HFFc6 (cell line): ENCODE measurements at places on chromosomes 6 and 20.

DNA sequence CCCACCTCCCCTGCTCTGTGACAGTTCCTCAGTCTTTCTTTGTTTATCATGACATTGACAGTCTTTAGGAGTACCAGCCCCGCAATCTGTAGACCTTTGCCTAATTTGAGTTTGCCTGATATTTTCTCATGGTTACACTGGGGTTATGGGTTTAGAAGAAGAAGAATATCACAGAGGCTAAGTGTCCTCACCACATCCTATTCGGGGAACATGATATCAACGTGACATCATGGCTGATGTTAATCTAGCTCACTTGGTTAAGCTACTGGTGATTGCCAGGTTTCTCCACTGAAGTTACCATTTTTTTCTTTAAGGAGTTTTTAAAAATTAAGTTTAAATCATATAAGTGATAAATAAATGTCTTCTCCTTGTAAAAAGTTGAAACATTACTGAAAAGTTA, 127.5 kb downstream of the CEP57L1 start:
- no peak for DNase-seq

DNA sequence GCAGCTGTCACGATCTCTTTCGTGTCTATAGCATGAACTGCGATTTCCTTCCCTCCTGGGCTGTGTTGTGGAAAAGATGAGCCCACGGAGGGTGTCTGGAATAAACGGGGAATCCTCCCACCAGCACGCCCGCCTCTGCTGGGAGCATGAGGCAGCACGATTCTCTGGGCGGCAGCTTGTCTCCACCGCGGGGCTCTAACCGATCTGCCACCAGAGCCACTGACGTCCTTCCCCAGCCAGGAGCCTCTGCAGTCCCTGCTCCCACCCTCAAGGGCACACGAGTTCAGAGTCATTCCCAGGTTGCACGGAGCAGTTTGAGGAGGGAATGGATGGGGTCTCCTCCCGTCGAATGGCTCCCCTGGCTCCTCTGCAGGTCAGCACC, 197.6 kb downstream of the DLL1 start:
- no peak for DNase-seq

DNA sequence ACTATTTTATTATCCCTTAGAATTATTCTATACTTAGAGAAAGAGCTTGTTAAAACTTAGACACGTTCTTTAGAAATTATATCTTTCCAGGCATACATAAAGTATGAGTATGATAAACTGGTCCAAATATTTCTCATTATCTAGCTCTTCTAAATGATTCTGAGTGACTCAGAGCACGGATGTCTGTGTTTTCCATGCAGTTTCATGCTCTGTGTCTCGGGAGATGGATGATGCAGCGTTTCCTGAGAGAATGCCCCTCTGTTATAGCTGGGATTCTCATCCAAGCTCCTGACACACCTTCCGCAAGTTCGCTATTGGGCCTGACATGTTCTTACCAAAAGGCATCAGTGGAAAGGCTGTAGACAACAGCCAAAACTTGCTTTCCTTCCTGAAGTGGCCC, 19.3 kb downstream of the SIRT5 start:
- DNase-seq: no peak

GRCh38 chr6:156652231-156652750, 124.9 kb upstream of the ARID1B start:
- DNase-seq: no peak

- no peak for DNase-seq
Observed at GRCh38 chr6:209432-210103, 82.7 kb upstream of the DUSP22 start.

GRCh38 chr20:12023194-12023795, 105.6 kb downstream of the BTBD3 start:
- DNase-seq: no peak

GRCh38 chr6:109051301-109052017, 43.2 kb downstream of the SESN1 start:
- no peak for DNase-seq

DNA sequence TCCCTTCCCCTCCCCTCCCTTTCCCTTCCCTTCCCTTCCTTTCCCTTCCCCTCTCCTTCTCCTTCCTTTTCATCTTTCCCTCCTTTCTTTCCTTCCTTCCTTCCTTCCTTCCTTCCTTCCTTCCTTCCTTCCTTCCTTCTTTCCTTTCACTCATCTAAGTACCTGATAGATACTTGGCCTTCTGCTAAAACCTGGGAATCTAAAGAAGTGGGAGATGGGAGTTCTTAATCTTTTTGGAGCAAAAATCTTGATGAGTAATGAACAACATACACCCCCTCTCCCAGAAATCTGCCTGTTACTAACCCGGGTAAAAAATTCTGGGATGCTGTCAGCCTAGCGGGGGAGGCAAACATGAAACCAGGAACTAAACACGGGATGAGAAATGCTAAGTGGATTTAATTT, 100.7 kb downstream of the VEGFA start:
- DNase-seq: no peak

DNA sequence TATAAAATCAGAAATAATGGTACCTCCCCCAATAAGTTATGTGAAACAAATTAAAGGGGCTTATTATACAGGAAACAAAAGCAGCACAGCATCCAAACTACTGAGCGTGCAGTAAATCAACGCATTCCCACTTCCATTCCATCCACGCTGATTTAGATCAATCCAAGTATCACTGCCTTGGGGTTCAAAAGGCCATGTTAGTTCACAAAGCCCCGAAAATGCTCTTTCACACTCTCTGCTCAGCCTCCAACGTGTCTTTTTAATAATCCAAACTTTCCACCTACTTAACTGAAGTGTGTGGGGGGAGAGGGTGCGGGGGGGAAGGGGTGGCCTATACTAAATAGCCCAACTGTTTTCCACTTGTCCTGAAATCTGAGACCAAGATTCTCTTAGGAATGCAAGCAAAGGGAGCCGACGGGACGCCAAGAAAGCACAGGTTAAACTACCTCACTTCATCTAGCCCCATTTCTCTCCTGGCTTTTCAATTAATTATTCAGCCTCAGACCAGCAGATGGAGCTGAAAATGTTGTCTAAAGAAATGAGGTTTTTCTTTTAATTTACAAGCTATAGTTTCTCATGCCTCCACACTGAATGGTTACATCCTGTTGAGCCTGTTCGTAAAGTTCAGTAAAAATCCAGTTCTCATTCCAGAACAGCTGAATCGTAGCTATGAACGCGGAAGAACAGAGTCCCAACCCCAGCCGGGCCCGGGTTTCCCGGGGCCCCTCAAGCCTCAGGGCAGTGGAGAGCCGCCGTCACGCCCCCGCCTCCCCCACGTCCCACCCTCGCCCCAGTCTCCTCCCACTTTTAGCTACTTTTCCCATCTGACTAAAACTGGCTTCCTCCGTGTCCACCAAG, 1.0 kb upstream of the NXT1 start:
- DNase-seq: no peak

DNA sequence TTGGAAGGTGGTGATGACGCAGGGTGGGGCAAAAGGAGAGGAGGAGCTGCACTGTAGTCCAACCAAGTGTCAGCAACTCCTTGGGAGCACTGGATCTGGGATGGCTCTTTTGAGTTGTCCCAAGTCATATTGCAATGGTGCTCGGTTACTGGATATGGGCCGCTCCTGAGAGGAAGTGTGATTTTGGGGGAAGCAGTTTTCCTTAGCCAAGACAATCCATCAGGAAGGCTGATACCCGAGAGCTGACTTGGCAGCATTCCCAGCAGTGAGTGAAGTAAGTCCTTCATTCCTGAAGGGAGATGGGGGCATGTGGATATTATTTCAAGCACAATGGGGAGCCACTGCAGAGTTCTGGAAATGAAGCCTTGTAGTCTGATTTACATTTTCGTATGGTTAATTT, 354.1 kb downstream of the RFPL4B start:
- DNase-seq: no peak

DNA sequence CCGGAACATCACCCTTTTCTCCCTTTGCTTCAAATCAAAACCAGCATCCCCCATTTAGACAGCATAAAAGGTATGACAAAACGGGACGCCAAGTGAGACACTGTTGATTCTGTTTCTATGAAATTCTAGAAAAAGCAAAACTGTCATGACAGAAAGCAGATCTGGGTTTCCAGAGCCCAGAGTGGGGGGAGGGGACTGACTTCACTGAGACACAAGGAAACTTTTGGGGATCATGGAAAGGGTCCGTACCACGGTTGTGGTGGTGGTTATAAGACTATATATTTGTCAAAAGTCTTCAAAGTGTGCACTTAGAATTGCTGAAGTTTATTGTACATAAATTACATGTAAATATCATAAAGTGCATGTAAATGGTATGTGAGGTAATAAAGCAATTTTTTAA, 82.6 kb downstream of the SLC22A3 start:
- DNase-seq: no peak

DNA sequence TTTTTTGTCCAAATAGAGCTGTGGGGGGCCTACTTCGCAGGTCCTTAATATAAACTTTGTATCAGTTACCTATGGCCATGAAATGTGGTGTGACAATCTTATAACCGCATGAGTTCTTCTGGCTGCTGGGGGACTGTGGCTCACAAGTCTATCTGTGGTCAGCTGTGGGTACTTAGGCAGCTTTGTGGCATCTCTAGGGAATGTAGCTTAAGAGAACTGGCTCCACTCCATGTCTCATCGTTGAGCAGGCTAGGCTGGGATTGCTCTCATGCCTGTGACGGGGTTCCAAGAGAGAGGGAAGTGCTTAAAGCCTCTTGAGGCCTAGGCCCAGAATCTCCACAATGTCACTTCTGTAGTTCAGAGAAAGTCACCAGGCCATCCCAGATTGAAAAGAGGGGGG, 140.5 kb downstream of the BTBD3 start:
- DNase-seq: no peak

- no peak for DNase-seq
Observed at GRCh38 chr6:25156123-25156522, 123.1 kb upstream of the CARMIL1 start.

GRCh38 chr6:166656230-166657151, 29.4 kb upstream of the RPS6KA2 start:
- no peak for DNase-seq

DNA sequence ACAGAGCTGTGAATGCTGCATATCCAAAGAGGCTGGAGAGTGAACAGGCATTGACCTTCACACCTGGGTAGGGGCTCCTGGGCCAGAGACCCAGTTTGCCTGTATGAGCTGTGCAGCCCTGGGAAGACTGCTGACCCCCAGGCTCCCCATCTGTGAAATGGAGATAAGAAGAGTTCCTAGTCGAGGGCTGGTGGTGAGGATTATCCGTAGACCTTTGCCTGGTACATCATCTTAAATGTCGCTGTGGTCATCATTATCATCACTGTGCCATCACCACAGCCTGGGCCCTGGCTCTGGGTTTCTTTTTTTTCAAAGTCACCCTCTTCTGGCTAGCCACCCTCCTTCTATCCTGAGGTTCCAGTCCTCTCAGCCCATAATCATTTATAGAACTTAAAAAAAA, 12.0 kb downstream of the AGPAT4 start:
- DNase-seq: no peak

GRCh38 chr6:3819161-3820110, 29.7 kb upstream of the FAM50B start:
- DNase-seq: no peak

DNA sequence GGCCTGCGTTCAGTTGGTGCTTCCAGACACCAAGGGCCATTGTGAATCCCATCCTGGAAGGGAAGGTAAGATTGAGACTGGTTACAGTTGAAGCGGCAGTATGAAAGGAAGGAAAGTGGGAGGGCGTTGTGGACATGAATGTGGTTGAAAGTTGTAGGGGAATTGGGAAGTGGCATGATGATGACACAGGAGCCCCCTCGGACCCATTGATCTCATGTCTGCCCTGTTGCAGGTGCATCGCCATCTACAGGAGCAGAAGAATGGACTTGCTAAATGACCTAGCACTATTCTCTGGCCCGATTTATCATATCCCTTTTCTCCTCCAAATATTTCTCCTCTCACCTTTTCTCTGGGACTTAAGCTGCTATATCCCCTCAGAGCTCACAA, 5.5 kb downstream of the HLA-DQA1 start:
- no peak for DNase-seq

DNA sequence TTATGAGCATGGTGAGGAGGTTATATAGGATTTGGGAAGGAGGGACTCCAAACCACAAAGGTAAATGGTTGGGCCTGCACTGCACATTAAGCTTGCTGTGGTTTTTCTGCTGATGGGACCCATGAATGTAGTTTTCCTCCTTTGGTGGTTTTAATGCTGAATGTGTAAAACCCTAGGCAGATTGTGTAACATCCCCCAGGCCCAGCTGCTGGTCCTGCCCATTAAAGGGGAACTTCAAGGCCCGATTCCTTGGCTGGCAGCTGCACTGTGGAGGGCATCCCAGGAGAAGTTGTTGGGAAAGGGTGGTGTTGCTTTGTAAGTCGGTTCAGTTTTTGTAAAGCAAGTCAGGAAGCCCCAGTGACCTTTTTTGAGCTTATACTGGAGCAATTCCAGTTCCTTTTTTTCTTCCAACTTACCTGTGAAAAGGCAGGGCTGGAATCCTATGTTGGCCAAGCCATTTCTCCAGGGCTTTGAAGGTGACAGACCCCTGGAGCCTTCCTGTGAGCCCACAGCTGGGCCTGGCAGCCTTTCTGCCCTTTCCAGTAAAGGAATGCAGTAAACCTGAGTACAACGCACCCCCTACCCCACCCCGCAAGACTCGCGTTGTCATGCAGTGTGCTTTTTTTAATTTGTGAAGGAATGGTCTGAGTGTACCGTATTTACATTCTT, 43.1 kb upstream of the NAA20 start:
- peak; percentile 50 for DNase-seq

DNA sequence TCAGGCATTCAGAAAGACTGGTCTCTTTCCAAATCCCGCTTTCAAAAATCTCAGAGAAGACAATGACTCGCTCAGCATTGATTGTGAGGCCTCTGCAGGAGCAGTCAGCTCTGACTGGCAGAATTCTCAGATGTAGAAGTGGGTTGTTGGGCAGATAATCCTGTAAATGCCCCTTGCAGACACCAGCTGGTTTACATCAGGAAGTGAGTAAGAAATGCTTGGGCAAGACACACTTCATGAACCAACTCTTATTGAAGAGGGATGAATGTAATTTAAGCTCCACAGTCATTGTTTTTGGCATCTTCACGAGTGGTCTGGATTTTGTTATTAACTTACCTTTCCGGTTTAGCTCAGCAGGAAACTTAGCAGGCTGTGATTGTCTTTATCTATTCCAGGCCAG, 166.6 kb downstream of the PLCB4 start:
- DNase-seq: peak; percentile 88

GRCh38 chr6:38103921-38104320, 284.4 kb downstream of the ZFAND3 start:
- DNase-seq: no peak

GRCh38 chr6:107173779-107174178, 58.5 kb upstream of the BEND3 start:
- DNase-seq: peak; percentile 13

DNA sequence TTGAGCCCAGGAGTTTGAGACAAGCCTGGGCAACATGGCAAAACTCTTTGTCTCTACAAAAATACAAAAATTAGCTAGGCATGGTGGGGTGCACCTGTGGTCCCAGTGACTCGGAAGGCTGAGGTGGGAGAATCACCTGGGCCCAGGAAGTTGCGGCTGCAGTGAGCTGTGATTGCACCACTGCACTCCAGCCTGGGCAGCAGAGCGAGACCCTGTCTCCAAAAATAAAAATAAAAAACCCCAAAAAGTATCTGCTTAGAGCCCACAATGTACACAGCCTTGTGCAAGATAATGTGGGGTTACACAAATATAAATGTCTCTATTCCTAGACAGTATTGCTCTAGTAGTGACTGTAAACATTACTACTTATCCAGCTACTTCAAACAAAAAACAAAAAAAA, 5.9 kb downstream of the ESF1 start:
- no peak for DNase-seq
